Thoracic aorta (tissue), 2 donors: ENCODE measurements at places on chromosomes 11 and 22. TPM values are rescaled to one million over a fixed set of nuclear protein-coding genes. Genes with fewer than 3 reads are reported as not detected.

The IRAG1 gene
- total RNA-seq: 281 TPM

The MMP3 gene
- total RNA-seq: 8.9 TPM

The CABP4 gene
- 5.3 TPM for total RNA-seq

DNA sequence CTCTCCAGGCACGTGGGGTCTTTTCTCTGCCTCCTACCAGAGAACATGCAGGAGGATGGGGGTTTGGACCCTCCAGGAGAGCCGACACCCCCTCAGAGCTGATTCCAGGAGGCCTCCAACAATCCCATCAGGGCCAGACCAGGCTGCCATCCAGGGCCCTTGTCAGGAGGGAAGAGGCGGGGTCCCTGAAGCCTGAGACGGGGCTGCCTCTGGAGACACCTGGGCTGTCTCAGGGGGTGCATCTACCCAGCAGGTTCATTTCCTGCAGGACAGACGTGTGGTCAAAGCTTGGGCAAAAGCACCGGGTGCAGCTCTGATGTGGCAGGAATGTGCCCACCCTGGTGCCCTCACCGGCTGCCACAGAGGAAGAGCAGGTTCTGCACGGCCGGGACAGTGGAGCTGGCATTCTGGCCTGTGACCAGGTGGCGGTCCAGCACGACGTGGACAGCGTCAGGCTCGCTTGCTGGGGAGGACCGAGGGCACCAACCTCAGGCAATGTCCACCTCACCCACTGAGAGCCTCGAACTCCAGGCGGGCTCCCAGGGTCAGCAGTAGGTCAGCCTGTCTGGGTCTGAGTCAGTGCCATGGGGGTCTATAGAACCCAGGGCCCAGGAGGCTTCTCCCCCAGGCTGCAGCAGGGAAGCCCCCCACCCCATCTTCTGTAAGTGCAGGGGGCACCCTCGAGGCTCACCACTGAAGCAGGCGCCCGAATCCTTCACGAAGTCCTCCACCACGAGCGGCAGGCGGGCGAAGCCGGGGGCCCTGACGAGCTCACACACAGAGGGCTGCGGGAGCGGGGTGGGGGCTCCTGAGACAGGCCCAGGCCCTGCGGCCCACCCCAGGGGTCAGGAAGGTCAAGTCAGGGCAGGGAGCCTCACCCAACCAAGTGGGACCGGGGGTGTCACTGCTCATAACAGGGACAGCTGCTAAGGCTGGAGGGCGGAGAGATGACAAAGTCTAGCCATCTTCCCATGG, 6.4 kb downstream of the GATD1 start:
- peaks cover 17% of the 10 kb centered on the region for H3K4me1 ChIP-seq
- peaks cover 25% of the 10 kb centered on the region for H3K36me3 ChIP-seq
- DNase-seq: no peak

- H3K4me1 ChIP-seq: no peaks in the 10 kb centered on the region
- H3K27ac ChIP-seq: no peak overlapping the region
- H3K36me3 ChIP-seq: no peaks in the 10 kb centered on the region
- no peak for DNase-seq
- H3K4me3 ChIP-seq: no peak overlapping the region
These were observed 175.4 kb downstream of the CWF19L2 start for GRCh38 chr11:107282195-107282594.

GRCh38 chr11:24295360-24295759, 201.5 kb upstream of the LUZP2 start:
- DNase-seq: no peak
- no peak overlapping the region for H3K27ac ChIP-seq
- no peaks in the 10 kb centered on the region for H3K36me3 ChIP-seq
- no peak overlapping the region for H3K4me3 ChIP-seq
- no peaks in the 10 kb centered on the region for H3K4me1 ChIP-seq
- H3K27me3 ChIP-seq: peaks cover 3% of the 10 kb centered on the region

DNA sequence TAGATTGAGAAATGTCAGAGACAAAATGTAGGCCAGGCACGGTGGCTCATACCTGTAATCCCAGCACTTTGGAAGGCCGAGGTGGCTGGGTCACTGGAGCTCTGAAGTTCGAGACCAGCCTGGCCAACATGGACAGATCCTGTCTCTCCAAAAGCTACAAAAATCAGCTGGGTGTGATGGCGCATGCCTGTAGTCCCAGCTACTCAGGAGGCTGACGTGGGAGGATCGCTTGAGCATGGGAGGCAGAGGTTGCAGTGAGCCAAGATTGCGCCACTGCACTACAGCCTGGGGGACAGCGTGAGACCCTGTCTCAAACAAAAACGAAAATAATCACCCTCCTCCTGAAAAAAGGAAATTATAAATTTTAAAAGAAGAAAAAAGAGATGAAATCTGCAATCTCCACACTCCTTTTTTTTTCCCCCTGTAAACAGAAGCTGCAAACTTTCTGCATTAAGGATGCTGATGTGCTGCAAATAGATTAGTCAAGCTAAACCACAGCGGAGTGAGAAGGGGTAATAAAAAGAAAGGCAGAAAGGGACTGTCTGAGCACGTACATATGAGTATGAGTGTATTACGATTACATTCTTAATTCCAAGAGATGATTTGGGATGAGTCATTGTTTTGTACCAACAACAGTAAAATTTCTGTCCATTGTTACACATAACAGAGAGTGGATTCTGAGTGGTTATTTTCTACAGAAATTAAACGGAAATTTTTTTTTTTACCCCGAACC, 87.3 kb downstream of the SIK3 start:
- DNase-seq: no peak
- H3K4me3 ChIP-seq: no peak overlapping the region
- no peaks in the 10 kb centered on the region for H3K27me3 ChIP-seq

DNA sequence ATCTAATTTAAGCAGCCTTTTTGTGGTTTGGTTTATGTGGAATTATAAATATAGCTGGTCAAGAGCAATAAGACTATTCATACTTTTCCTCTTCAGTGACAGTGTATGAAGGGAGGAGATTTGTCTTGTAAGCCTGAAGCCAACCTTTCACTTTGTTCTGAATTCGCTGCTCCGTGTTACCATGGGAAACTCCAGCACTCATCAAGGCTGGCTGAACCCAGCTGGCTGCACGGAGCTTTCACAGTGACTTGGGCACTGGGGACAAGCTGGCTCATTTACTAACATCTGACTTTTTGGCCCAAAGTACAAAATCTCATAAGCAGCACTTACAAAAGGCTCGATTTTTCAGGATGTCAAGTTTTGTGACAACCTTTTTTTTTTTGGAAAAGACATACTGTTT, 120.4 kb upstream of the GRIA4 start:
- H3K27me3 ChIP-seq: no peaks in the 10 kb centered on the region
- no peaks in the 10 kb centered on the region for H3K36me3 ChIP-seq
- H3K4me3 ChIP-seq: no peak overlapping the region
- peaks cover 6% of the 10 kb centered on the region for H3K4me1 ChIP-seq
- H3K27ac ChIP-seq: no peak overlapping the region
- DNase-seq: no peak

GRCh38 chr11:45073685-45074141, 72.7 kb upstream of the PRDM11 start:
- no peak overlapping the region for H3K27ac ChIP-seq
- no peaks in the 10 kb centered on the region for H3K4me1 ChIP-seq
- H3K27me3 ChIP-seq: no peaks in the 10 kb centered on the region
- DNase-seq: no peak

DNA sequence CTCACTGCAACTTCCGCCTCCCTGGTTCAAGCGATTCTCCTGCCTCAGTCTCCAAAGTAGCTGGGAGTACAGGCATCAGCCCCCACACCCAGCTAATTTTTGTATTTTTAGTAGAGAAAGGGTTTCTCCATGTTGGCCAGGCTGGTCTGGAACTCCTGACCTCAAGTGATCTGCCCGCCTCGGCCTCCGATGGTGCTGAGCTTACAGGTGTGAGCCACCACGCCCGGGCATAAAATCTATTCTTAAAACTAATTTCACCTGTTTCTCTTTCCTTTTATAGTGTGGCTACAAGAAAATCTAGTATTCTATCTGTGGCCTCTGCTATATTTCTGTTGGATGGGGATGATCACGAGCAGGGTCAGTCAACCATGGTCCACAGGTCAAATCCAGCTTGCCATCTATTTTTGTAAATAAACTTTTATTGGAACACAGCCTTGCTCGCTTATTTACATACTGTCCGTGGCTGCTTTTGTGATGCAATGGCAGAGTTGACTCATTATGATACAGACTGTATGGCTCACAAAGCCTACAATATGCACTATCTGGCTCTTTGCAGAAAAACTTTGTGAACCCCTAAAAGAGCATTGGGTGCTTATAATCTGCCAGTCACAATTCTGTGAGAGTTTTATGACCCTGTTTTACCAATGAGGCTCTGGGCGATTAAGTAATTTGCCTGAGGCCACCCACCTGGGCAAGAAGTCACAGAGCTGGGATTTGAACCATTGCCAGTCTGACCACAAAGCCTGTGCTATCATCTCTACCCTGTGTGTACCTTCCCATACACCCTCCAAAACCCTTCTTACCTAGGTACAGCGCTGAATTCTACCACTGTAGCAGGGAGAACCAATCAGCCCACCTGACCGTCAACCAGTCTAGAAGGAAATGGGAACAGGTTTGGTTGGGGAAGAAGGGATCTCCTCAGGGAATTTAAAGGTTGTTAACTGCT, 28.3 kb downstream of the SLC1A2 start:
- no peak overlapping the region for H3K27ac ChIP-seq
- H3K27me3 ChIP-seq: no peaks in the 10 kb centered on the region
- peaks cover 13% of the 10 kb centered on the region for H3K4me1 ChIP-seq
- no peaks in the 10 kb centered on the region for H3K36me3 ChIP-seq
- DNase-seq: no peak

DNA sequence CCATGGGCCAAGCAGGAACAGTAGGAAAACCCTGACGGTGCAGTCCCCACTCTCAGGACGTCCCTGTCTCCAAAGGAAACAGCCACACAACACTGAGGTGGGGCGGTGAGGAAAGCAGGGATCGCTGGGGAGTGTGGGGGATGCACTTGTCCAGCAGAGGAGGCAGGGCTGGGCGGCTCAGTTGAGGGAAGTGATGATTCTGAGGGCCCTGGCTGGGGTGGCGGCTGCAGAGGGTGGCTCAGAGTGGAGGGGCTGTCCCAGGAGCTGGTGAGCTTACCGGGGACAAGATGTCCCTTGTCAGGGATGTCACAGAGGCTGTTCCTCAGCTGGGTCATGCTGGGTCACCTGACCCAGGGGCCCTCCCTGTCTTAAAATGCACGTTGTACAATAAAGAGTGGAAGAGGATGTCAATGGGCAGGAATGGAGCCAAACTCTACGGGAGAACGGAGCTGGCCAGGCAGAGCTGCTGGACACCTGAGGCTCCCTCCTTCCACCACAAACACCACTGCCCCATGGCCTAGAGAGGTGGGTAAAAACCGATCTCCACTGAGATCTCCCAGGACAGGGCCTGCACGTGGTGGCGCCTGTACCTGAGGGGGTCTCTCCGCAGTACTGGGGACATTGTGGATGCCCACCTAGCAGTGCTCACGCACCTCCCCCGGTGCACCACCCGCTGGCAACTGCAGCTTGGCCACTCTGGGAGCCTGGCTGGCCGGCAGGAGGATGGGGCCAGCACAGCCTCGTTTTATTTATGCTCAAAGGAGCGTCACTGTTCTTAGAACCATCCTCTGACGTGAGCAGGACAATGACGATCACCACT, 9.7 kb upstream of the EFCAB6 start:
- H3K27ac ChIP-seq: no peak overlapping the region
- H3K36me3 ChIP-seq: no peaks in the 10 kb centered on the region
- H3K27me3 ChIP-seq: no peaks in the 10 kb centered on the region
- H3K4me1 ChIP-seq: no peaks in the 10 kb centered on the region
- no peak for DNase-seq

DNA sequence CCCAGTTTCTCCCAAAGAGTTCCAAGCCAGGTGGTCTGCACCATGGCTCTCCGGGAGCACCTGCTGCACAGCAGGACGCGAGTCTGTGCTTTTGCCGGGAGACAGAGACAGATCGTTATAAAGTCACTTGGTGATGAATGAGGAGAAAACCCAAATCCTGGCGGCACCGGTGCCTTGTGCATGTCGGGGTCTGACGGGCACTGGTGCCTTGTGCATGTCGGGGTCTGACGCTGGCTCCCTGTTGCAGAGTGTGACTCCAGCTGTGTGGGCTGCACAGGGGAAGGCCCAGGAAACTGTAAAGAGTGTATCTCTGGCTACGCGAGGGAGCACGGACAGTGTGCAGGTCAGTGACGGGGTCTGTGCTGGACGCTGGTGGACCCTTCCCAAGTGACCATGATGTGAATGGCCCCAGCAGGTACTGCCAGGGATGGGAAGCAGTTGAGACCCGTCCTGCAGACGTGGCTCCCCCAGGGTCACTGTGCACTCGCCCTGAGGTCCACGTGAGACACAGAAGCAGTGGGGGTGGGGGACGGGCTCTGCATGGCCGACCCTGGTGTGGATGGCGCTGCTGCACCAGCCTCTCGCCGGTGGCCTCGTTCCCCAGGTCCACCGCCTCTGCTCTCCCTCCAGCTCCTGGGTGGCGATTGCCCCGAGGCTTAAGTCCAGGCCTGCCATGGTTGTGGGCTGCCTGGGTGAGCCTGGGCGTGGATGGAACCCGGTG, 5.8 kb downstream of the CRELD2 start:
- H3K36me3 ChIP-seq: peaks cover 12% of the 10 kb centered on the region
- no peak overlapping the region for H3K27ac ChIP-seq
- no peaks in the 10 kb centered on the region for H3K27me3 ChIP-seq
- H3K4me1 ChIP-seq: peaks cover 2% of the 10 kb centered on the region
- no peak for DNase-seq
- no peak overlapping the region for H3K4me3 ChIP-seq

- DNase-seq: no peak
- H3K36me3 ChIP-seq: peaks cover 6% of the 10 kb centered on the region
- H3K4me3 ChIP-seq: no peak overlapping the region
- no peak overlapping the region for H3K27ac ChIP-seq
- H3K27me3 ChIP-seq: no peaks in the 10 kb centered on the region
- H3K4me1 ChIP-seq: no peaks in the 10 kb centered on the region
These were observed 80.6 kb downstream of the PPP6R3 start for GRCh38 chr11:68541116-68541515.

DNA sequence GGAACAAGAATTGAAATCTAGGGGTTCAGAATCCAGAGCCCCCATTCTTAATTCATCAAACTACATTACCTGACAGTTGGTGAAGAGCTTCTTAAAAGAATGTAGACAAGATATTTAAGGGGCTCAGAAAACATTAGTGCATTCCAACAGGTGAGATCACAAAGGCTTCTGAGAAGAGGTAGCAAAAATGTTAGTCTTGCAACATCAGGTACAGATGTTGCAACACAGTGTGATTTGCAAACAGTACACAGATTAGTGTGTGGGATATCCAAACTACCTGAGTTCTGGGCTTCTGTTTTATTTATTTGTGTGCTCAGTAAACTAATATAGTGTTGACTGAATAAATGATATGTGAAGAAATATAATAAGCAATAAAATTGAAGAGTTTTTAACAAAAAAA, 11.8 kb downstream of the CASP4 start:
- H3K27ac ChIP-seq: no peak overlapping the region
- no peaks in the 10 kb centered on the region for H3K27me3 ChIP-seq
- peaks cover 27% of the 10 kb centered on the region for H3K36me3 ChIP-seq
